ENCODE measurements at places on chromosomes 7 and 10. TPM values are rescaled to one million over a fixed set of nuclear protein-coding genes. Genes with fewer than 3 reads are reported as not detected.

Gene ZNF485
- 3.1 TPM for total RNA-seq

Gene SPDYE5
- not detected for total RNA-seq

Gene FOXL3
- not detected for total RNA-seq

Gene IL6
- 18.3 TPM for total RNA-seq

Gene CNTNAP2
- not detected for total RNA-seq

Gene FGFR2
- under 0.01 TPM for total RNA-seq

Gene TMEM225B
- total RNA-seq = 0.54 TPM

Gene PLCE1
- 4.5 TPM for total RNA-seq

Gene LIPK
- total RNA-seq = not detected

Gene FKBP6
- not detected for total RNA-seq

DNA sequence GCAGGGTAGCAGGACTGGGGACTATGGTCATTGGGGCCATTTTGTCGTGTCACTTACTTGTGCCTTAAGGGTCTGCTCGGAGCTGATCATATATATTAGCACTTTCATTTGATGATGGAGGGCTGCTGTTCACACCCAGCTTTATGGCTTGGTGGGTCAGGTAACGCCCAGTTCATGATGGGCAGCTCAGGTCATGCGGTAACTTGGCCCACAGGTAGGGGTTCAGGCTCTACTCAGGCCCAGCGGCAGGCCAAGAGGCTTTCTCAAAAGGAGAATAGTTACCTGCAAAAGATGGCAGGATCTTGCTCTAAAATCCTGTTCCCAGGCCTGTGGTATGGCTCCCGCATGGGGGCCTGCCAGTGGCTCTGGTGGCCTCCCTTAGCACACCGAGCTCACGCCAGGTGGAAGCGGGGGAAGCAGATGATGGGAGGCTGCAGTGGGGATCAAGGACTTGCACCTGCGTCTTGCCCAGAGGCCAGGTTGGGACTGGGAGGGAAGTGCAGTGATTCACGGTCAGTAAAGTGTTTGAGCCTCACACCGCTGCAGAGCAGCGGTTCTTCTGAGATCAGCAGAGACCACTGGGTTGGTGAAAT, 109.5 kb downstream of the ADCY1 start:
- DNase-seq = no peak

DNA sequence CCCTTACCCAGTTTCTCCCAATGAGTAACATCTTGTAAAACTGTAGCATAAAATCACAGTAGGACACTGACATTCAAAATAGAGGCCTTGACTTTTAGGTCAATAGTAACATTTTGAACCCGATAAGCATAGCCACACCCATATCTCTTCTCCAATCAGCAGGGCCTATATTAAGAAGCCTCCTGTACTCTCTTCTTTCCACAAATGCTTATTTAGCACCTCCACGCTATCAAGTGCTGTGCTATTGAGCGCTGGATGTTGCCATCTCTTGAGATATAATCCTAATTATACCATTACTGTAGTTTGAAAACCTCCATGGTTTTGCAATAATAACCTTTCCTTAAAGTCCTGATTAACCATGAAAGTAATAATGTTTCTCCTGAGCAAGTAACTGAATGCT, 40.1 kb upstream of the CBLL1 start:
- DNase-seq = no peak

DNA sequence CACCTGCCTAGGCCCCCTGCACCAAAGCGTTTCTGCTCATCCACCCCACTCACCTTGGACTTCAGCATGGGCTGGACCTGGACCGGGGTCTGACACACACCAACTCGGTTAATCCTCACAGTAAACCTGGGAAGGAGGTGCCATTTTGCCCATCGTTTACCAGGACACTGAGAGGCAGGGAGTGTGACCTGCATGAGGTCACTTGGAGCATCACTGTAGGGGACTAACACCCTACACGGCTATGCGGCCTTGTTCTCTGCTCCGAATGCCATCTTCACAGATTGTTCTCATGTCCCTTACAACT, 33.0 kb downstream of the ANKRD16 start:
- DNase-seq = no peak

GRCh38 chr7:80475383-80475782, 36.5 kb downstream of the GNAT3 start:
- no peak for DNase-seq

DNA sequence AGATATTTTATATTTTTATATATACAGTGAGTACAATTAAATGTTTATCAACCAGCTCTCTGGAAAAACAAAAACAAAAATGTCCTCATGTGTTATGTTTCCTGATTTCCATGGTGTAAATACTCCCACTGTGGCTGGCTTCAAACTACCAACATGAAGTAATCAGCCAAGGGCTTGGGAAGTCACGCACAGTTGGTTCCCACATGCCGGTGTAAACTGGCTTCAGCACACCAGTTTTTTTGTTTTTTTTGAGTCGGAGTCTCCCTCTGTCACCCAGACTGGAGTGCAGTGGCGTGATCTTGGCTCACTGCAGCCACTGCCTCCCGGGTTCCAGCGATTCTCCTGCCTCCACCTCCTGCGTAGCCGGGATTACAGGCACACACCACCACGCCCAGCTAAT, 11.8 kb downstream of the OSBPL3 start:
- no peak for DNase-seq

GRCh38 chr10:92124616-92125143, 166.2 kb downstream of the CPEB3 start:
- peak; percentile 91 for DNase-seq

DNA sequence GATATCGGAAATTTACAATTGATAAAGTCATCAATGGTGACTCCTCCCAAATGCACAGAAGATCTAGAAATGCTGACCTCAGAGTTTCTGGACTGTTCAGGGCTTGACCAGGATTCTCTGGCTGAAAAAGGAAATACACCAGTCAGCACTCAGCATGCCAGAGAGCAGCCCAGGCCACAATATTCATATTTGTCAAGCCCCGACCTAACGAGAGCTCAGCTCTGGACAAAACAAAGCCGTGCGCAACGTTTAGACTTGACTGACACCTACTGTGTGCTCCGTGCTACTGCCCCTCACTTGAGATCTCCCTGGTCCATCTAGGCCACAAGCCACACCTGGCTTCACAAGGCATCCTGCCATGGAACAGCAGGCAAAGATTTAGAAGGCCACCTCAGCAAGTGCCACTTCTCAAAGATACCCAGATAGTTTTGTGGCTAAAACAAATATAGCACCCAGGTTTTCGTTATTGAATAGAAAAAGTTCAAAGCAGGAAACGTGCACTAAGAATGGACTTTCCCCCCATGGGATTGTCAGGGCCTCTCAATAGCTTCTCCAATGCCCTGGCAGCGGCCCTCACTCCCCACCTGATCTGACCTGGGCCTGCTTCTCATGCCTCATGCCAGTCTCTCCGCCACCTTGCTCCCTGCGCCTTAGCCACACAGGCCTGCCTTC, 218.3 kb downstream of the FAM107B start:
- peak; percentile 23 for DNase-seq

DNA sequence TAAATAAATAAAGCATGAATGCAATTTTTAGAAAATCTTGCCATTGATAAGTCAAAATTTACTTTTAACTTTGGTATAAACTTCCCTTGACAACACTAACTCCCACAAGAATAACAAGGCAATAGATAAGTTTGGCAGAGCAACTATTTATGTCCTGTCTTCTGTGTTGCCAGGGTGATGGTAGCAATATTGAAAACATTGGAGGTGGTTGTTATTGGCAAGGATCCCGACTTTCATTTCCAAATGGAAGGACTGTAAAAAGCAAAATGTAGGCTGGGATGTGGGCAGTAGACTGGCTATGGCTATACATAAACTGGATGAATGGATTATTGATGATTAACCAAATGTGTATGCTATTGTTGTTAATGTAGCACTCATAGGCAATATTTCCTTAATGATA, 134.9 kb upstream of the CACNA2D1 start:
- DNase-seq = peak; percentile 24

- no peak for DNase-seq
These were observed 28.9 kb upstream of the DDC start for GRCh38 chr7:50594136-50594535.

- DNase-seq = no peak
These were observed 7.9 kb upstream of the ZFYVE27 start for GRCh38 chr10:97729014-97729413.

DNA sequence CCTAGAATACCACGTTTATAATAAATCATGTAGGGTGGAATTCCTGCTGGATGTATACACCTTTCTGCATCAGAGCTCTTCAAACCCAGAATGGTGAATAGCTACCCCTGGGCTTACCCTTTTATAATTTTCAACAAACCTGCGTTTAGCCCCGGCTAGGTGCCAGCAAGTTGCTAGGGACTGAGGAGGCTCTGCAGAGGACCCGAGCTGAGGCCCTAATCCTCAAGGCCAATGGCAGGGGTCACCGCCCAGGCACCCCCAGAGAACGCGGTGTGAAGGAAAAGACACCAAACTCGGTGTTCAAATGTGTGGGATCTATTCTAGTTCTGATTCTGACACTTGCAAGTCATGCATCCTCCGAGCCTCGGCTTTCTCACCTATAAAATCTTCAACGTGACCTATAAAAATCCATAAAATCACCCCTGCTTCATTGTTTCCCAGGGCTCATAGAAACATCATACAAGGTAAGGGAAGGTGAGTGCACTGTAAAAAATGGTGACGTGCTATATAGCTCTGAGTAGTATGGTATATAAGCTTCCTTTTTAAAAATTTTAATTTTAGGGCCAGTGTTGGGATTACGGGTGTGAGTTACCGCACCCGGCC, 2.5 kb upstream of the ANXA11 start:
- no peak for DNase-seq

DNA sequence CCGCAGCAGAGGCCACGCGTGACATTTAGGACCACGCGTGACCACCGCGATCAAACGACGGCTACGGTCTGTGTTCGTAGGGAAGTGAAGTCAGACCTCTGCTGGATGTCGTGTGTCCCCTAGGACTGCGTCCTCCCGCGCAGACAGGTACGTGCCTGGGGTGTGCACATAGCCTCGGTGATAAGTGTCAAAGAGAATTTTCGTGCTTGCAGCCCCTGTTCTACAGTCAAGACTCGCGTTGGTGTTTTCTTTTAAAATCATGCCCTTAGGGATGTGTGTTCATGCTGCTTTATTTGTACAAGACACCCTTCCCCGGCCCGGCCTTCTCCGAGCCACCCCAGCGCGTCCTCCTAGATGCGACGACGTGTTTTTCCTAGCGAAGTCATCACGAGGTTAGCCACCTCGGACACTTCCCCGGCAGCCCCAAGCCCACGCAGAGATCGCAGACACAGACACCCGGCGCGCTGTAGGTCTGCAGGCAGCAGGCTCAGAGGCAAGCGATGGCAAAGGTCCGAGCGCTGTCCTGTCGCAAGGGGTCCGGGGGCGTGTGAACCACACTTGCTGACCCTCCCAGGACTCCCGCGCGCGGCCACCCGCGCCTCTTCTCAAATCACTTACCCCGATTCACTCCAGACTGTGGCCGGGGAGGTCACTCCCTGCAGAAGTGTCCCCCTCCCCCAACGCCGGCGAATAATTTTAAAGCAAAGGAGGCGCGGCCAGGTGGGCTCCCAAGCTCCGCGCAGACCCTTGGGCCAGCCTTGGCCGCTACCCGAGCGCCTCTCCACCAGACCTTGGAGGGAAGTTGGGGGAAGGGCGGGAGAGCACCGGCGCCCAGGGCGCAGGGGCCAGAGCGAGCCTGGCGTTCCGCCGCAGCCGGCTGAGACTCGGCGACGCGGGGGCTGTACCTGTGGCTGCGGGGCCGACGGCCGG, 552 bp downstream of the MKX start:
- DNase-seq = peak; percentile 3

- no peak for DNase-seq
These were observed 205.2 kb upstream of the GHITM start for GRCh38 chr10:83934062-83934461.

- DNase-seq = no peak
These were observed 6.8 kb upstream of the ASB15 start for GRCh38 chr7:123594813-123595241.

DNA sequence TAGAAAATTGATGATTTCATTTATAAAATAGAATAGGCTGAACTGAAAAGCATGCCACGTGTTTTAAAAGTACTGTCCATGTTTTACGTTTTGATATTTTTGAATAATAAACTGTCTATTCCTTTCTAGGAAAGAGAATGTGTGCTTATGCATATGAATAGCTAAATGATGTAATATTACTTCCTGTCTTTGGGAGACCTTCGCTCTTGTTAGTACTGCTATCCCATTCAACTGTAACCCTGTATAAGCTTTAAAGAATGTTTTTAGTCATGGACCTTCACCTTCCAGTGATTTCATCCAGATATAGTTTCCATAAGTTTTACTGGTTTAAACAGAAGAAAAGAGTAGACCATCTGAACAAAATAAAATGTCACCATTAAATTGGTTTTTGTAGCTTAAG, 274.4 kb upstream of the SEMA3A start:
- peak; percentile 49 for DNase-seq

GRCh38 chr7:1977876-1978441, 254.8 kb downstream of the MAD1L1 start:
- DNase-seq = no peak

GRCh38 chr7:158033196-158033595, 554.4 kb downstream of the PTPRN2 start:
- DNase-seq = no peak

DNA sequence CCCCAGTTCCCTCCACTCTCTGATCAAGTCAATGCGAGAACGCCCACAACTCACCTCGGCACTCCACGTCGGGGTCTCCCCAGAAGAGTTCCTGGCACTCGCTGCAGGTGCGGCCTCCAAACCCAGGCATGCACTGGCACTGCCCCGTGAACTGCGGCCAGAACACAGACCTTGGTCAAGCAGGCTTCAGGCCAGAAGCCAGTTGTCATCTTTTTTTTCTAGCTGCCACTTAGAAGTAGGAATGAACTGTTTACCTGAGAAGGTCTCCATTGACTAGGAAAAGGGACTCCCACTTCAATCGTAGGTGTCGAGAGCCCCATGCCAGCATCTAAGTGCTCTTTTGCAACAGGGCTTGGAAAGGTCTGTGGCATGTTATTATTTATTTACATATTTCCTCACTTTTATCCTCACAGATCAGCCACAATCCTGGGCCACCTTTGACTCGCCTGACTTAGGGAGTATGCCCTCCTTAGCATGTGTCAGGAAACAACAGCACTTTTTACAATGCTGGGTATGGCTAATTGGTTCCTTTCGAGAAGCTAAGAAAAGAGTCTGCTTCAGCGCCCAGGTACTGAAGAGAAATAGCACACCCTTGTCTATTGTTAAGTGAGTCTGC, 51.7 kb downstream of the LAMB1 start:
- no peak for DNase-seq

GRCh38 chr7:50781381-50782293, 1.1 kb downstream of the GRB10 start:
- DNase-seq = no peak

DNA sequence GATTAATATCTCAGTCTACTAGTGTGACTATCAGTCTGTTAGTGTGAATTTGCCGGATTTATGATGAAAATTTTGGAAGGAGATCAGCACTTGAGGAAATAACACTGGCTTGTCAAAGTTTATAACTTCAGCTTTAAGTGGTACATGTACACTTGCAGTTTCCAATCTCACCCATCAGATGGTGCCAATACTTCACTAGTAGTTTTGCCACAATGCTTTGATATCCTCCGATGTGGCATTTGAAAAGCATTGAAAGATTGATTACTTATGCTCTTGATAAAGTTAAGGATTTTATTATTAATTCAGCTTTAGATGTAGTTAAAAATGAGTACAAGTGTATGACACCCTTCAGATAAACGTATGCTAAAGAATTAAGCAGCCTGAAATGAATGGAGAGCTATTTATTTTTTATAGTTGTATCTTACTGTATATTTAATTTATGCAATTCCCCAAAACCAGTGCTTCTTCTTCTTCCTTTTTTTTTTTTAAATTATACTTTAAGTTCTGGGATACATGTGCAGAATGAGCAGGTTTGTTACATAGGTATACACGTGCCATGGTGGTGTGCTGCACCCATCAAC, 98.2 kb downstream of the ANLN start:
- peak; percentile 68 for DNase-seq
